AG09319 (cell line): ENCODE measurements at places on chromosomes 3 and 15.

GRCh38 chr15:62241135-62241770, 76.2 kb upstream of the C2CD4B start:
- DNase-seq: no peak

GRCh38 chr15:73677146-73677607, 7.0 kb upstream of the CD276 start:
- no peak for DNase-seq

GRCh38 chr3:136149667-136150066, 46.5 kb downstream of the MSL2 start:
- DNase-seq: no peak

DNA sequence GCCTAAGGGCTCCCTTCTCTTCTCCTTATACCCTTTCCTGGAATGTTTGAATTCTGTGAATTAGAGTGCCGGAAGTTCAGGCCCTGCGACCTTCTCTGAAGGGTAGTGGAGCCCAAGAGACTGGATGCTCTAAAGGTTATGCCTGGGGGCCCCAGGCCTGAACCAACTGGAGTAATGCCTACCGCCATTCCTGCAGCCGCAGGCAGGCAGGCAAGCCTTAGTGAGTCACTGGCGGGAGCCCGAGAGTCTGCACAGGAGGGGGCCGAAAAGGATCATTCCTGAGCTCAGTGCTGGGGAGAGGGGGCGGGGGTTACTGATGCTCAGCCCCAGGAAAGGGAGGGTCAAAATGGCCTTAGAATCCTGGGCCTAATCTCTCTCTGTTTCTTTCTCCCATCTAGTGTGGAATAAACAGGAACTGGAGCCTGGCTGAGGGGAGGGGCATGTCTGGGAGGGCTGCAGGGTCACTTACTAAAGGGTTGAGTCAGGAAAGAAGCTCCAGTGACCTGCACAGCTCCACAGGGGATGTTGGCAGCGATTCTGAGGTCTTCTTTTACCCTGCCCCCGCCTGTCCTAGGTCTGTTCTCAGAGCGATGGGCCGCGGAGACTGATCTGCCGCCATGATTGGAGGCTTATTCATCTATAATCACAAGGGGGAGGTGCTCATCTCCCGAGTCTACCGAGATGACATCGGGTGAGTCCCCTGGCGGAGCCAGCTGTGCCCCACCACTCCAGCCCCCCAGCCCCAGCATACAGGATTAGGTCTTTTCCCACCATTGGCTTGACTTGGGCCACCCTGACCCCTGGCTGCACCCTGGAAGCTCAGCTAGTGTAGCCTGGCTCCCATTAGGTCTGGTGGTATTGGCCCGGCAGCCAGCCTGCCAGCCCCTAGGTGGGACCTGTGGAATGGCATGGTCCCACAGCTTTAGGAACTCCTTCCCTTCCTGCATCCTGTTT, 2.0 kb downstream of the AP2M1 start:
- DNase-seq: peak; percentile 79

- no peak for DNase-seq
Measured at GRCh38 chr15:66713843-66714508, 11.9 kb downstream of the SMAD6 start.

- no peak for DNase-seq
Measured at GRCh38 chr3:66298591-66298990, 77.8 kb downstream of the SLC25A26 start.
